ENCODE measurements at places on chromosomes 3 and 15.
A peak's percentile ranks its signal among the peaks of the same experiment; 100 is the strongest.

GRCh38 chr3:126527006-126527405 is 3.1 kb downstream of the CHST13 start:
- no peak for DNase-seq

DNA sequence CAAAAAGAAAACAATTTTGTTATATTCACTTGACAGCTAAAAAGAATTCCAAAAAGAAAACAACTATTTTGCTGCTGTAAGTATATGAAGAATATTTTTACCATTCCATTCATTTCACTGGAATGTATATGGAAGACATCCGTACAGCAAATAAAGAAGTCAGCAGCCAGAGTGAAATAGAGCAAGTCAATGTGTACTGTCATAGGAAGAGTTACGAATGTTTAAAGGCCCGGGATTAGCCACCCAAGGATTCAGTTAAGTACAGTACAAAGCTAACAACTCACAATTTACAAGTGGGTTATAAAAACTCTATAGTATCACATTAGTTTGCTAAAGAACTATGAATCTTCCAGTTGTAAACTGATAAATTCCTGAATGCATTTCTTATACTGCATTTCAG is 14.4 kb upstream of the XXYLT1 start:
- no peak for DNase-seq

GRCh38 chr3:132652640-132653270 is 6.9 kb downstream of the ACAD11 start:
- DNase-seq, result peak; percentile 34

GRCh38 chr3:195697582-195698324 is 23.0 kb upstream of the MUC20 start:
- peak; percentile 87 for DNase-seq

GRCh38 chr3:138043266-138044029 is 33.5 kb downstream of the CLDN18 start:
- DNase-seq, result peak; percentile 76

DNA sequence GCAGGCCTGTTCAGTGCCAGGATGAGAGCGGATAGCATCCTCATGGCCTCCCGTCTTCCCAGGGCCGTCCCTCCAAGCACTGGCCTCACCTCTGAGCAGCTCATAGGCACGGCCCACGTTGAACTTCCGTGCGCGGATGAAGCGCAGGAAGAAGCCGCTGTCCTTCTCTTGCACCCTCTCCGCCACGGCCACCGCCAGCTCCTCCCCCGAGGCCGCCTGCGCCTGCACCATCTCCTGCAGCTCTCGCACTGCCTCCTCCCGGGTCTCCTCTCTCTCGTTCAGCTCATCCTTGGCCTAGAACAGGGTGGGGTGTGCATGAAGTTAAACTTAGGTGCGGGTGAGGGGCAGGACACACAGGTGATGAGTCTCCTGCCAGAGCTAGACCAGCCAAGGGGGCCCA is 4.3 kb downstream of the RLBP1 start:
- no peak for DNase-seq

GRCh38 chr3:144677103-144677502 is 705.5 kb downstream of the DIPK2A start:
- no peak for DNase-seq

GRCh38 chr3:30577788-30578187 is 28.6 kb upstream of the TGFBR2 start:
- peak; percentile 39 for DNase-seq

DNA sequence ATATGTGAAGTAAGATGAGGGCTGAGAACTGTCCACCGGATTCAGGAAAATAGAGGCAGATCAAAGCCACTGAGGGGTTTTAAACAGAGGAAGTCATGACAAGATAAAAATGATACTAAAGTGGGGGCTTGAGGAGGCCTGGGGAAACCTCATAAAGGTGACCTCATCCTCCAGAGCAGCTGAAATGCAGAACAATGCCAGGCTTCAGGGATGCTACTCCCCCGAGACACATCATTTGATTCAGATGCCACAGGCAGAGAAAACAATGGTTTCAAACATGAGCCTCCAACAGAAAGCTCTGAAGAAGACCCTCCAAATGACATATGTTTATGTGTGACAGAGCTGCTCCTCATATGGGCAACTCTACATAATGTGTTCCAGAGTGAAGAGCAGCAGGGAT is 6.4 kb downstream of the CFAP20DC start:
- no peak for DNase-seq

DNA sequence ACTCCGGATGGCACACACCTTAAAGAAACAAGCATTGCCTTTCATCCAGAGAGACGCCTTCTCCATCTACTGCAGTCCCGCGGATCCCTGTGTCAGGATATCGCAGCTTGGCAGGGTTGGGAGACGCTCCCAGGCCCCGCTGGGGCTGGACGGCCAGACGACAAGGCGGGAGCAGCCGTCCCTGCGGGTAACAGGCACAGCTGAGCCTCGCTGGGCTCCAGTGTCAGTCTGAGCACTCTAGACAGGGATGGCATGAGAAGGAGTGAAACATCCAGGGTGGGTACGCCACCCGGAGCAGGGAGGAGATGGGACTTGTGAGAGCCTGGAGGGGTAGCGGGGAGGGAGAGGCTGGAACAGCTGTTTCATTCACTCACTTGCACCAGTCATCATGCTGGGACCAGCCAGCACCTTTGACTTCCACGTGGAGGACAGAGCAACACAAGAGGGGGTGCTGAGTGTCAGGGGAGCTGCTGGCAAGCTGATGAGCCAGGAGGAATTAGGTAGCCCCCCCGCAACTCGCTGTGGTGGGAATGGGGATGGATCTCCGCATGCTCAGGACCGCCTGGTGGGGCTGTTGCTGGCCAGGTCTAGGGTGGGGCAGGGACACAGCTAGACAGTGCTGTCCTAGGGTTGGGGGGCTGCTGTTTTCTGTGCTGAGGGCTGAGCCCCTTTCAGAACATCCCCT is 31.6 kb upstream of the SNRPA1 start:
- DNase-seq, result no peak

DNA sequence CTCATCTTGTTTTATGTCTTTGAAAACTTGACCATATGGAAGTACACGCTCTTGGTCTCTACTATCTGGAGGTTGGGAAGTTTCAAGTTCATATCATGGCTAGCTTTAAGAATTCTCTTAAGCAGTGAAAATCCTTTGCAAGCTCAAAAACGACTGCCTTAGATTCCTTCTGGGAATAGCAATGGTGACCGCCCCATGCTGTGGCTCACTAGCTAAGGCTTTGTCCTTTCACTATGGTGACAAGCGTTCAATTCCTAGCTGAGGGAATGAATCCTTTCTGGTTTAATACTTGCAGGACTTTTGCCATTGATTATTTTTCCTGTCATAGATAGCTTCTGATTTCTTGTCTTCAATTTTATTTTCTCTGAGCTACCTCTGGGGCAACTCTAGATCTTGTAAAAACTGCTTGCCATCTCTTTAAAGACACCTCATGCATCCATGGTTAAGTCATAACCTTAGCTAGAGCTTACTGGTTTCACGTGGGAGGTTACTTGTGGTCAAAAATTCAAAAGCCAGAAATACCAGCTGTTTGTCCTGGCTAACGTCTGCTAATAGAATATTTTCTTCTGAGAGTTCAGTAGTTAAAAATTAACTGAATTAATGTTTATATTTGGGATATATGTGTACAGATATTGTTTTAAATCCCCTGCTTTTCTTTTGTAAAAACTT is 673.4 kb upstream of the CBLB start:
- peak; percentile 34 for DNase-seq

GRCh38 chr3:114111060-114111770 is 54.7 kb downstream of the QTRT2 start:
- DNase-seq, result no peak

DNA sequence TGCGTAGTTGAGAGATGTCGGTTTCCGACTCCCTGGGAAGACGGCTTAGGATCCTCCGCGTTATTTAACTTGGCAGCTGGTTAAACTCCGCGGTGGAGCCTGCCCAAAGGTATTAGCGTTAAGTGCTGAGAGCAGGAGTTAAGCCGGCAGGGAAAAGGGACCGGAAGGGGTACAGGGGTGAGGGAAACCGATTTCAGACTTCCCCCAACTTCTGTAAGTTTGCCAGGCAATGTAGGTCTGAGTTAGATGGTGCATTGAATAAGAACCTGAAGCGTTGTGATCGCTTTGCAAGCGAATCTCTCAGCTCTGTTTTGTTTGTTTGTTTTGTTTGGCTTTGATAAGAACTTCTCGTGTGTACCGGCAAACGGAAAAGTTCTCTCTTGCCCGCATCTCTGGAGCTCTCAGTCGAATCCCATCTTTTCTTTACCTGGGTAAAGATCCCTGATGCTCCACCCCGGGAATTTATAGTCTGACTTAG is 6.0 kb upstream of the FEZF2 start:
- no peak for DNase-seq

DNA sequence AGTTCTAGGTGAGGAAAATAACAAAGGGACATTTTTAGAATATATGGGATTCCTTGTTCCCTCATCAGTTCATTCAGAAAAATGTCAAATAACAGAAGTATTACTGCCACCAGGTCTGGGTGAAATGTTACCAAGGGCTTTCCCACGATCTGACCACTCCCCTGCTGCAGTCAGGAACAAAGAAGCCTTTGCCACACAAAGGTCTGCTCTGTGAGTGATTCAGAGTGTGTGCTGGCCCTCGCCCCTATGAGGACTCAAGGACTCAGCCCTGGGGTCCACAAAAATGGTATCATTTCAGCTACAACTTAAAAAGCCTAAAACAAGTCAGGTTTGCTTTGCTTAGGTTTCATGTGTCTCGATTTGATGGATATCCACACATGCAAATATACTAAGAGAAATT is 5.0 kb downstream of the MKRN3 start:
- no peak for DNase-seq

DNA sequence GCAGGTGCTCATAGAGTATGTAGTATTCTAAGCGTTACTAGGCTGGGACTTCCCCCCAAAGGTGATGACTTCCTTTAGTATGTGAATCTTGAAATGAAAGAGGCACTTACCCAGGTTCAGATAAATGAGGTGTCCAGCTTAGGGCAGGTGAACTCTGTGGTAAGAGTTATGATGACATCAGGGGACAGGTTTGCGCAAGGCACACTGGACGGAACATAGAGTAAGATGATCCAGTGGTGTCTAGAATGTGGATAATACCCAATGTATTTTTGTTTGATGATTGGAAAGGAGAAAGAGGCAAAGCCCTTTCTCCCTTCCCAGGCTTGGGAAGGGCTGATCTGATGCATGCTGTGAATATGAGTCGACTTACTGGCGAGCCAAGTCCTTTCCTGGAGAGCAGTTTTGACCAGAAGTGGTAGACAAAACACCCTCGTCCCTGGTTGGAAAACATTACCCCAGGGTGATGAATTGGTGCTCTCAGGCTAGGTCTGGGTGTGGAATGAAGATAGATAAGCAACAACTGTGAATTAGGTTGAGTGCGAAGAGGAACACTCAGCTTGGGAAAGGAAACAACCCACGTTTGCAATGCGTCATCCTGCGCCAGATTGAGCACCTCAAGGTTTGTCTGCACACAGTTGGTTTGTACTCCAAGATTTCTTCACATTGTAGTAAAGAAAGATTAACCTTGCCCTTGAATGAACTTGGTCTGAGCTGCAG is 124.2 kb downstream of the GHSR start:
- no peak for DNase-seq

- no peak for DNase-seq
Measured at GRCh38 chr15:48059791-48060190, 61.0 kb upstream of the SLC24A5 start.

DNA sequence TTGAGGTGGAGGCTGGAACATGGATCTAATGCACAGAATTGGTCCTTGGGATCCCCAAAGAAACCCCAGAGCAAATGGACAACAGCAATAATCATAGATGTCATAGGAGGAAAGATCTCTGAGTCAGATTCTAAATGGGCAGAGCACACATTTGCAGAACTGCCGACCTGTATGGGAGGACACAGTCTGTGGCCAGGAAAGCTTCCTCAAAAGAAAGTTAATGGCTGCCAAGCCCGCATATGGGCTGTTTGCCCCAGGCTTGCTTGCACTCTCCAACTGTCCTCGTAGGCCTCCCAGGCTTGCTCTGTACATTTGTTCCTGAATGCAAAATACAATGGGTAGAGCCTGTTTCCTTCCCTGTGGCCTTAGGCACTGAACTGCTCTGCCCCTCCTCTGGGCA is 102.0 kb upstream of the PLXNA1 start:
- peak; percentile 50 for DNase-seq

- no peak for DNase-seq
Measured at GRCh38 chr15:77710206-77710605, 77.5 kb upstream of the LINGO1 start.

GRCh38 chr15:24956111-24956838 is 1.5 kb downstream of the SNRPN start:
- peak; percentile 62 for DNase-seq

- DNase-seq, result no peak
Measured at GRCh38 chr3:34301313-34301712, 502.9 kb downstream of the PDCD6IP start.

DNA sequence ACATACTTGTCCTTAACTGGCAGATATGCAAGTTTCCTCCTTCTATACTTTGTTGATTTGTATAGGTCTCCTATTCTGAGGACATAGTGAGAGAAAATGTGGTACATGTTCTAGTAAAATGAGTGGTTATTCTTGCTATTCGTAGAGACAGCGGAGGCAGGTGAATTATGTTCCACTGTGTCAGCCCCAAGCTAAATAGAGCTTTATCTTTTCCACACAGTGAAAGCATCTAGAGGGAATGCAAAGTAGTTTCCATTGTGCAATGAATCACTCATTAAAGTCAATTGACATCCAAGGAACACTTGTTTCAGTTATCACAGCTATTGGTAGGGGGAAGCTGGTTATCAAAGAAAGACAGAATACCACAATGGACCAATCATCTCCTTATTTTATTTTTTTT is 262.4 kb downstream of the NLGN1 start:
- DNase-seq, result no peak

DNA sequence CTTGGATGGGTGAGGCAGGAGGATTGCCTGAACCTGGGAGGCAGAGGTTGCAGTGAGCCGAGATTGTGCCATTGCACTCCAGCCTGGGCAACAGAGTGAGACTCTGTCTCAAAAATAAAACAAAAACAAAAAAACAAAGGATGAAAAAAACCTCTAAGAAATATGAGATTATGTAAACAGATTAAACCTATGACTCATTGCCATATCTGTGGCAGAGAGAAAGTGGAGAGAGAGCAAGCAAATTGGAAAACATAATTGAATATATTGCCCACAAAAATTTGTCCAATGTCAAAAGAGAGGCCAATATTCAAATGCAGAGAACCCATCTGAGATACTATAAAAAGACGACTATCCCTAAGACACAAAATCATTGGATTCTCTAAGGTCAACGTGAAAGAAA is 1106.0 kb downstream of the OTOL1 start:
- DNase-seq, result no peak

DNA sequence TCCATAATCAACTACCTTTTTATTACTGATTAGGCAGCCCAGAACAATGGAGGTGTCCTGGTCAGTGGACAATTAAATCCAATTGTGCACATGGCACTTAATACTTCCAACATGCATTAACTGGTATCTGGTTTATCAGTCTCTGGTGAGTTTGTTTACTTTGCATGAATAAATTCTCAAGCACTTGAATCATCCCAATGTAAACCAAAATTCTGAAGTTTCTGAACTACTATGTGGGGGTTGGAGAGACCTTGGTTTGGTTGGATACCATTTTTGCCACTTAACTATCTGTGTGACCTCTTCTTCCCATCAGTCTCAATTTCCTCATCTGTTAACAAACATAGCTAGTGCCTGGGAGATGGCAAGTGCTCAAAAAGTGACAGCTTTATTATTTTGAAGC is 70.5 kb upstream of the MAP4 start:
- peak; percentile 32 for DNase-seq

GRCh38 chr3:107690522-107691138 is 167.9 kb downstream of the BBX start:
- DNase-seq, result peak; percentile 61

- DNase-seq, result no peak
Measured at GRCh38 chr15:89436560-89437311, 59.6 kb downstream of the RHCG start.
